ENCODE measurements at places on chromosomes 6 and 20.

- no peak for DNase-seq
These were observed 210.9 kb downstream of the TFAP2B start for GRCh38 chr6:51029561-51029960.

DNA sequence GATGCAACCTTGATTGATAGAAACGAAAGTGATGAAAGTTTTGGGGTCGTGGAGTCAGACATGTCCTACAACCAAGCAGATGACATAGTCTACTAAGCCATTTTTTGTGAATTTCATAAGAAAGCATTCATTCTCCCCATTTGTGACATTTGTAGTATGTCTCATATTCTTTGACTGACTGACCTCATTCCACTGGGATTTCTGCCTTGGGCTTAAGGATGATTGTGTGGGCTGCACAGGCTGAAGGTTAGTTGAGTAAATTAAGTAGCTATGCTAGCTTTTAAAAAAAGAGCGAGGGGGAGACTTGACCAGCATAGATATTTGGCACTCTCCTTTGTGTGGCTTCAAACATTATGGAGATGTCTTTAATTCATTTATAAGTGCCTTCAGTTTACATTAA, 28.9 kb downstream of the STMND1 start:
- no peak for DNase-seq

GRCh38 chr20:47370850-47371782, 14.6 kb upstream of the ZMYND8 start:
- DNase-seq, result no peak

DNA sequence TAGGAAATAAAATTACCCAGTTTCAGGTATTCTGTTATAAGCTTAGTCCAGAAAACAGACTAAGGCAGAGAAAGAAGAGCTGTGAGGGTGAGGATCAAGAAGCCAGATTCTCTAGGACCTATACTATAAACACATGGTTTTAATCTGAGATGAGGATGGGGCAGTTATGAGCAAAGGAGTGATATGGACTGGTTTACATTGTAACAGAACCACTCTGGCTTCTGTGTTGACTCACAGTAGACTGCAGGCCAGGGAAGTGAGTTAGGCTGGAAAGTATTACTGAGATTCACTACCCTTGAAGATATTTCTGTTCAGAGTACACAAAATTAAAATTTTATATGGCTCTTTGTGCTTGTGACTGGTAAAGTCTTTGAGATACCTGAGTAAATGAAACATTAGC, 3.2 kb upstream of the RWDD1 start:
- no peak for DNase-seq

GRCh38 chr6:123648723-123649122, 12.0 kb upstream of the TRDN start:
- no peak for DNase-seq

GRCh38 chr6:52749556-52750152, 13.6 kb downstream of the GSTA2 start:
- no peak for DNase-seq

DNA sequence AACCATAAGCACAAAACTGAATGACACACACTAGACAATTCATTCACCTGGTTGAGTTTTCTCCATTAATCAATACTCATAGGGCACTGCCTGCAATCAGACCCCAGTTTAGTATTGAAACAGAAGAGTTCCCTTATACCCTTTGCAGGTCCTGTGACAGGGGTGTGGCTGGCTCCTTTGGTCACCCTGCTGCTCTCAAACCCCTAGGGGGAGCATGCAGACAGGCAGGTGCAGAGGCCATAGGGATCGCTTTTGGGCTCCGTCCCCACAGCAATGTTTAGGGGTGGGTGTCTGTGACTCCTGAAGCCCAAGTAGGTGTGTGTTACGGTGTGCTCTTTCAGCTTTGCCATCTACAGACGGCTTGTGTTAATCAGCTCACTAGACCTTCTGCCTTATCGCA, 210.4 kb downstream of the CENPW start:
- no peak for DNase-seq

GRCh38 chr6:1586256-1586655, 23.5 kb upstream of the FOXC1 start:
- DNase-seq, result no peak

GRCh38 chr6:152316024-152316423, 321.1 kb downstream of the SYNE1 start:
- peak; percentile 87 for DNase-seq

DNA sequence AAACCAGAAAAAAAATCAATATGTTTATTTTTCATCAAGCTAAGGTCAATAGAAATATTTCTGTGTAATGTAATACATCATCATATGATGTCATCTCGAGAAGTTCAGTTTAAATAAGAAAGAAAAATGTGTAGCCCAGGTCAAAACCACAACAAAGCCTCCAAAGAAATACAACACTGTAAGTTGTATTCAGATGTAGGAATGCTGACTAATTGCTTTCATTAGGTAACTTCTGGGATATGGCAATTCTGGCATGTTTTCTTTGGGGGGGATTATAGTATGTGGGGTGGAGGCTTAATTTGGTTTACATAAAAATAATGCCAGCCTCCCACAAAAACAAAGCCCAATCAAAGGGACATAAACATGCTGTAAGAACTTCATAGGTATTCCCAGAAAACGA, 881.8 kb upstream of the CITED2 start:
- DNase-seq, result no peak

DNA sequence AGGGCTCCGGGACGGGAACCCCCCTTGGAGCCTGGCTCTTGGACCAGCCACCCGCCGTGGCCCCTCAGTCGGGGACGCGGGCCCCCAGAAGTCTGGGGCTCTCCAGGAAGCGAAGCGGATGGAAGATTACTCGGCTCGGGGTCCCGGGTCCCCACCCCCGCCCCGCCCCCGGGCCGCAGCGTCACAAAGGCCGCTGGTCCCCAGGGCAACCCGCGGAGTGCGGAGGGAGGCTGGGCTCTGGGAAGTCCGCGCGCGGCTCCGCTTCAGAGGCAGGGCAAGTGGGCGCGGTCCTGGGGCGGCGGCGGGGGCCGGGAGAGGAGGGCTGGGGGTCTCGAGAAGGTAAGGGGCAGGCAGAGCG, at the start of gene FNDC11:
TSS of gene FNDC11 (plus strand) at position 227 of the 358 bp plus-strand sequence. CDS start 1,505 bp downstream, outside the sequence.
- no peak for DNase-seq

DNA sequence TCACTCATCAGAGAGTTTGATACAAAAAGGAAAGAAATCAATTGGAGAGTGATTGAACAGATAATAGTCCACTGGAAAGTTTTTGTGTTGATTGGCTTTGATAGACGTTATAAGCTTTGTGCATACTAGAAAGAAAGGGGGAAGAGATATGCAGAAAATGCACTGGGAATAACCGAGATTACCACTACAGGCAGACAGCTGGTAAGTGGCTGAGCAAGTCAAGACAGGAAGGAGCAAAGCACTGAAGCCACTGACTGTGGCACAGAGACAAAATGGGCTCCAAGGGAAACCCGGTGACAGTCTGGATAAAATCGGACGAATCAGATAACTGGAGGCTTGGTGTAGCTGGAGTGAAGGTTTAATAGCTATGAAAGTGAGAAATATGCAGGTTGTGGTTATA, 209.0 kb downstream of the SIM1 start:
- DNase-seq, result no peak

DNA sequence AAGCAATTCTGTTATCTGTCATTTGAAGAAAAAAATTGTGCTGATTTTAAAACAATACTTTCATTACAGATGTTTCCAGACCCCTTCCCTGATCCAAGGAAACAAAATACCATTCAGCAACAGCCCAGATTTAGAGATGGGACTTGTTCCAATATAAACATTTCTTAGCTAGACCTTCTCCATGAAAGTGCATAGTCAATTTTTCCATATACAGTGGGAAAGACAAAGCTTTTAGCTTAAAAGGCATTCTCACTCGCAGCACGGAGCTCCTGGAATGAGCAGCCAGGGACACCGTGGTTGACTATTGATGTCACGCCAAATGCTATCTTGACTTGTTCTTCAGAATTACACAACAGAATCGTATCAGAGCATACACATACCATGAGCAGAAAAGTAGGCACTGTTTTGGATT, 21.5 kb downstream of the LAMA4 start:
- DNase-seq, result peak; percentile 76

DNA sequence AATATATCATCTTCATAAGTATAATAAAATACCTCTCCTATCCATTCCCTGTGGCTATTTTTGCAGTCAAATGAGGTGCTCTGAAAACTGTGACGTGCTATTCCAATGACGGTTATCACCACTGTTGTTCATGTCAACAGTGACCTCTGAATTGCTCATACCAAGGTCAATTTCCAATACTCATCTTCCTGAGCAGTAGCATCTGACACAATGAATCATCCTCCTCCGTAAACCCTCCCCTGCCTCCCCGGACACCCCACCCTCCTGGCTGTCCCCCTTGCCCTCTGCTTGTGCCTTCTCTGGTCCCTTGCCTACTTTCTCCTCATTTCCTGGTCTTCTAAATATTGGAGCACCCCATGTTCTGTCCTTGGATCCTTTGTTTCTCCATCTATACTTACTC, 77.7 kb upstream of the SLC22A23 start:
- peak; percentile 76 for DNase-seq

DNA sequence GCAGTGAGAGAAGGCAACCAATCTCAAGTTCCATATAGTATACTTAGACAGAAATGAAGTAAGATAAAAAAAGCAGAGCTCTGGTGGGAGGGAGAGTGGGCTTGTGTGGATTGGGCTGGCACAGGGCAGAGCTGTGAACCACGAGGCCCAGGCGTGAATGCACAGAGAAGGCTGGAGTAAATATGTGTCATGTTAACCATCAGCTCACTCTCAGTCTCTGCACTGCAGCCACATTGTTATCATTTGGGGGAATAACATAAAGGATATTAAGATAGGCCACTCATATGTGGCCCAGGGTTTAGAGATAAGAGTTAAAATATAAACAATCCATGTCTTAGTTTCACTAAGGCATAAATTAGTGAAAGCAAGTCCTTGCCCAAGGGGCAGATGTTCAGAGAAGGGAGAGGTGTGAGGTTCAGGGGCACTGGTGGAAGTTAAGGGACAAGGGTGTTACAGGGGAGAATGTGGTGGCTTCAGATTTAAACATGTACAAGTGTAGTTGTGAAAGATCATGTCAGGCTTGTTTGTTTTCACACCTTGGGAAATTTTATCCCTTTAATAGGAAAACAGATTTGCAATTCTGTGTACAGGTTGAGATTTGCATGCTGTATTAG, 14.4 kb downstream of the GMPR start:
- no peak for DNase-seq

DNA sequence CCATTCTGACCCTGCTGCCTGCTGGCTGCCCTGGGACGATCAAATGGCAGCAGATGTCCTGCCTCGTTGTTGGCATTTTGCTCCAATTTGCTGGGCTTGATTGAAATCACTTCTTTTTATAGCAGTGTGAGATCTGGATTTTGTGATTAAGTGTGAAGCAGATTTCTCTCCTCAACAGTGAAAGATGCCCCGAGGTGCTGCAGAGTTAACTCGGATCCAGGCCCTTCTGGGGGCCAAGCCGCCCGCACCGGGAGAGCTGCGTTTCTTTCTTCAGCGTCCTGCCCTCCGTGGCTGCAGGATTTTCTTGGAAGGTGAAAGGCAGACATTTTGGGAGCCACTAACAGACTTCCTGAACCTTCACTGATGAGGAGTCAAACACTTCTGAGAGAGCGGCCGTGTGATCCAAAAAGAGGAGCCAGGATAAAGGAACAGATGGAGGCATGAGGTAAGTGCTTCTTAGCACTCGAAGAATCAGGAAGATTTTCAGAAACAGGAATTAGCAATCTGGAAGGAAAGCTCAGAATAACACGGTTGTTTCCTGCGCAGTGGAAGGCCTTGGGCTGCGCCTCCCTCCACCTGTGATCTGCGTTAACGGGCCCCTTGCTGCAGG, 139.5 kb upstream of the AFDN start:
- no peak for DNase-seq
